ENCODE measurements at places on chromosomes 16 and 17. TPM values are rescaled to one million over a fixed set of nuclear protein-coding genes. Genes with fewer than 3 reads are reported as not detected.

DNA sequence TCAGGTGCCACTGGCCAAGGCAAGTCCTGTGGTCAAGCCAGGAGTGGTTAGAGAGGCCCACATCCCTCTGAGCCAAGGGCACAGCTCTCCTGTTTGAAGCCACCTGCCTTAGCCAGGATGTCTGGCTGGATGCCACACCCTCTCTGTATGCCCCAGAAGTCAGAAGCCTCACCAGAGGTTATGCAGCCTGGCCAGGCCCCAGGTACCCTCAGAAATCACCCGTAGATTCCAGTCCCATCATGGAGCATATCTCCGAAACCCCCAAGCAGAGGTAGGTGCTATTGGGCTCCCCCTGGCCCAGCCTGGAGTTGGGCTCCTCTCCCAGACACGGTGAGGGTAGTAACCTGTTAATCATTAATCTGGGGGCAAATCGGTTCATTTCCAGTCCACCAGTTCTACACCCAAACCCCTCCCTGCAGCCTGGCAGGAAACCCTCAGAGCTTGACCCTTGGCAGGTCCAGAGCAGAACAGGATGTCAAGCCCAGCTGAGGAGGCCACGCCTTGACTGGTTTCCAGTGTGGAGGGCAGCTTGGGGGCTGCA, 60.6 kb upstream of the TMEM97 start:
- no peak for DNase-seq

DNA sequence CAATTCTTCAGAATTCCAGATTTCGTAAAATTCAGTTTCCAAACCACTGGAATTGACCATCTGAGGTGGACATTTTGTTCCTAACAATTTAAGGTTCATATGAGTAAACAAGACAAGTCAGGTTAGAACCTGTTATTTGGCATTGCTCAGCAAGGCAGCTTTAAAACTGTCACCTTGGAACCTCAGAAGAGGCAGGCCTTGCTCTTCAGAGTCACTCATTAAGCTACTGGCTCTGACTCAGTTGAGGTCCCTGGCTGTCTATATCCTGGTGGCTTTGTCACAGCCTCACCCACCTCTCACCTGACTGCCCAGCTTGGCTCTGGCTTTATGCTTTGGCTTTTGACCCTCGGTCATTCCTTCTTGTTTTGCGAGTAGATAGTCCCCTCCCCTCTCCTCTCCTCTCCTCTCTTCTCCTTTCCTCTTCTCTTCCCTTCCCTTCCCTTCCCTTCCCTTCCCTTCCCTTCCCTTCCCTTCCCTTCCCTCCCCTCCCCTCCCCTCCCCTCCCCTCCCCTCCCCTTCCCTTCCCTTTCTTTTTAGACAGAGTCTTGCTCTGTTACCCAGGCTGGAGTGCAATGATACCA, 238.4 kb downstream of the SHISA9 start:
- no peak for DNase-seq

Gene CHST4
- not detected for total RNA-seq

Gene RAC3
- total RNA-seq = 4.2 TPM

GRCh38 chr17:58353389-58353825, 1.4 kb upstream of the SUPT4H1 start:
- no peak for DNase-seq

GRCh38 chr17:54738496-54738895, 162.2 kb upstream of the TOM1L1 start:
- DNase-seq = no peak

- DNase-seq = no peak
Measured at GRCh38 chr16:31488468-31489297, 5.8 kb downstream of the SLC5A2 start.

- no peak for DNase-seq
Measured at GRCh38 chr17:9668517-9668916, 23.2 kb downstream of the USP43 start.

DNA sequence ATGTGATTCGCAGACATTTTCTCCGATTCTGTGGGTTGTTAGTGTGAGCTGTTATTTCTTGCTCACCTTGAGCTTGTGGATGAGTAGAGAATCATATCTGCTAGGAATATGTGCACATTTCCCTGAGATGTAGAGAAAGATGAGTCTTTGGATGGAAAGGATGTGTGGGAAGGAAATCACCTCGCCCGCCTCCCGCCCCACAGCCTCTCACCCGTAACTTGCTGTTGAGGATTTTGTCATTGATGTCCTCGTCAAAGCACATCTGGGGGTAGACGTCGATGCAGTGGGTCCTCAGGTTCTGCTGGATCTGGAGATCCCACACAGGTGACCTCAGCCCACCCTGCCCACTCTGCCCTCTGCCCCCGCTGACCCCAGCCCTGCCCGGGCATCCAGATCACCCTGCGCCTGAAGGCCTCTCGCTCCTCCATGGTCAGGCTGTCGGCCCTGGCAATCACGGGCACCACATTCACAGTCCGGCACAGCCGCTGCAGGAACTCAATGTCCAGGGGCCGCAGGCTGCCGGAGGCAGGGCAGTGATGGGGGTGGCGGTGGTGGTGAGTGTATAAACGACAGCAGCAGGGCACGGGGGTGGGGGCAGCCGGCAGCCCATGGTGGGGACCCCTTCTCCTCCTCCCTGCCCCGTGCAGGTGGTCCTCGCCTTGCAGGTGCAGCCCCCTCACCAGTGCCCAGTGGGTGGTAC, 4.7 kb downstream of the SEPTIN12 start:
- no peak for DNase-seq

Measured in left colon (tissue), 2 donors.